Tongue (tissue), 3 donors: ENCODE measurements at places on chromosomes 2 and 18. TPM values are rescaled to one million over a fixed set of nuclear protein-coding genes. Genes with fewer than 3 reads are reported as not detected.

Gene C2orf42
- total RNA-seq, result 18.5 TPM

Gene TRIP12
- total RNA-seq, result 241 TPM

Gene WDSUB1
- 11.2 TPM for total RNA-seq

Gene LINC00305
- total RNA-seq, result not detected

Gene CHRNG
- total RNA-seq, result 19.5 TPM

GRCh38 chr18:61765097-61765496 is 127.7 kb downstream of the RNF152 start:
- no peak for DNase-seq

DNA sequence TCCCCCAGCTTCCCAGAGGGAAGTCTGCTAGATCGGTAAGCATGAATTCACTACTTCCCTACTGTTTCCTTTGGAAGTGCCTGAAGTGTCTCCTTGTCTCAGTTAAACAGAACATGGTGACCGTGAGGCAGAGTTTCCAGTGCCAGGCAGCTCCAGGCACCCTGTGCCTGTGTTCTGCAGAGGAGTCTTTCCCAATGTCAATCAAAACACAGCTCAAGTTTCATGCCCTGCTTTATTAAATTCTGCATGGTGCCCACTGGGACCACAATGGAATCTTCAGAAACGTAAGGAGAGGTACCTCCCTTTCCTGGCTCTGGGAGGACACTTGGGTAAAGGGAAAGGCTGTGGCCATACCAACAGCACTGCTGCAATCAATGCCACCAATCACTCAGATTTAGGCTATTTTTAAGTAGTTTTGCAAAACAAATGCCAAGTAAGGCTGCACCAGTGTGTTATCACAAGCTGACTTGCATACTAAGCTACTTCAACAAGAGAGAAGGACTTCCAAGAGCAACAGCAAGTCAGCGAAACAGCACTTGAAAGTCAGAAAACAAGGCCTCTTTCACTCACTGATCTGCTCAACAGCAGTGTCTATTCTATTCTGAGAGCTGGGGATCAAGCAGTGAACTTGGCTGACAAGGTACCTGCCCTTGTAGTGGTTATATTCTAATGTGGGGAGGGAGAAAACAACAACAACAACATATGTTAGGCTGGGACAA is 14.9 kb downstream of the LPIN2 start:
- no peak for DNase-seq

DNA sequence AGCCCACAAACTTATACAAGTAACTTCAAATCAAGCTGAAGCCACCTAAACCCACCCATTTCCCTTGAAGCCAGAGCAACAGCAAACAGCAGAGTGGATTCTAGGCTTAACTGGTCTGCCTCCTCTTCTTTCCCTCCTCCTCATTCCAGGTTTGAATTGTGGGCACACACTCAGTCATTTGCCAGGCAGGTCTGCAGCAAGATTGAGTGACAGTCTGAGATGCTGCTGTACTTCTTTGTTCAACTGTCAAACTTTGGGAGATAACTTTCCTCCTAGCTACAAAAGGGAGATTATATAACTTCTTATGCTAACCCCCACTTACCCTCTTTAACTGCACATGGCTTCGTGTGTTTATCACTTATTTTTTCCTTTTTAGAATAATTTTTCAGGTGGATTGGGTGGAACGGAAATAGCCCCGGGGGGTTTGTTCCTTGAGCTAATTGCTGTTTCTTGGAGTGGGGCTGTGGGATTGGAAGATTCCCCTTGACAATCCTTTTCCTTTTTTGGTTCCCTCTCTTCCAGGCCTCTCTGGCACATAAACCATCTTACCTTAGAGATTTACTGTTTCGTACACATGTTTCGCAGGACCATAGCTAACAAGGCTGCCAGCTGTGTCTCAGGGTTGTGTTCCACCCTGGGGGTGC is 55.0 kb downstream of the RNF144A start:
- no peak for DNase-seq

GRCh38 chr2:157339965-157340655 is 14.5 kb upstream of the ERMN start:
- DNase-seq, result no peak

- no peak for DNase-seq
Measured at GRCh38 chr2:182655750-182656149, 60.3 kb upstream of the DNAJC10 start.

- DNase-seq, result no peak
Measured at GRCh38 chr2:97871096-97871780, 124.5 kb downstream of the TMEM131 start.

GRCh38 chr2:183227176-183227575 is 102.9 kb downstream of the NUP35 start:
- DNase-seq, result peak; percentile 22

DNA sequence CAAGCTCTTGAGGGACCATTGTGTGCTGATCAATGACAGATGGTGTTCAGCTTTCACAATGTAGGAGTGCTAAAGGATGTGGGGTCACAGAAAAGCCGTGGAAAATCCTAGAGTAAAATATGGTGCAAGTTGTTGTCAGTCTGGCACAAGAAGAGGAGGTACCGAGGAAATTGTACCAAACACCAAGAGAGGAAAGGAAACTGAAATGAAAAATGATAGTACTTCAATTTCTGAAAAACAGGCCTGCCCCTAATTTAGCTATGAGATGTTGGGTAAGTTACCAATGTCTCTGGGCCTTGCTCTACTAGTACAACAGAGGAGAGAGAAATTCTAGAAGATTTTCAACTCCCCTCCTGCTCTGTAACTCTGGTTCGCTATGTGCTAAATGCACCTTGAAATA is 78.8 kb upstream of the PELI1 start:
- DNase-seq, result no peak

- DNase-seq, result no peak
Measured at GRCh38 chr18:45666520-45666919, 51.2 kb downstream of the SLC14A2 start.

- DNase-seq, result no peak
Measured at GRCh38 chr2:19203866-19204265, 154.6 kb downstream of the OSR1 start.

GRCh38 chr2:67503066-67503795 is 106.1 kb downstream of the ETAA1 start:
- no peak for DNase-seq
